ENCODE measurements at places on chromosomes 13 and 19. TPM values are rescaled to one million over a fixed set of nuclear protein-coding genes. Genes with fewer than 3 reads are reported as not detected.
A peak's percentile ranks its signal among the peaks of the same experiment; 100 is the strongest.

DNA sequence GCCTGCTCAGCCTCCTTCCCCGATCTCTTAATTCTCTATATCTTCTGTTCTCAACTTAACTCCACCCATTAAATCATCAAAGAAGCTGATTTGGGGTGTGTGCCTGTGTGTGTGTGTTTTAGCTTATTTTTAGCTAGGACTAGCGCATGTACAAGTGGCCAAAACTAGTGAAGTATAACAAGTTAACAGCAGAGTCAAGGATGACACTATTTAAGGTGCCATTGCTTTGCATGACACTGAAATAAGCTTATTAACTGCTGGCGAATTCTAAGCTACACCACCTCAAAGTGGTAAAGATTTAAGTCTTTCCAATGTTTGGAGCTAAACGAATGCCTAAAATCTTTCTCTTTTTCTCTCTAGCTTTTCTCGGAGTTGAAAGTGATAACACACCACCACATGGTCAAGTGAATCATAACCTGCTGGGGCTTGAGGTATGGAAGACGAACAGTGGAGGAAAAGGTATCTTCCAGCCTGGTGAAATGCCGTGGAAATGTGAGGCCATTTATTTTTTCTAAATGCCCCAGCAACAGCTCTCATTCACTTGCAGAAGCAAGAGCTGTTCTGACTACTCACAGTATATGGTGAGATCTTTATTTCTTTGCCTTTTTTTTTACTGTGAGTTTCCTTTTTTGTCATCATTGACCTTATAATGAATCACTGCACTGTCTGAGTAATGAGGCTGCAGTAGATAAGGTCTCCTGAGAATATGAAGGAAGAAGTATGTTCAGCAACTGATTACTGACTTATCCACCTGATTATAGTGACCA is 570.3 kb downstream of the PCDH9 start:
- H3K27me3 ChIP-seq: no peaks in the 10 kb centered on the region
- H3K4me1 ChIP-seq: no peaks in the 10 kb centered on the region
- H3K27ac ChIP-seq: no peak overlapping the region

- H3K27ac ChIP-seq: no peak overlapping the region
- no peak for DNase-seq
- H3K4me3 ChIP-seq: no peak overlapping the region
- peaks cover 17% of the 10 kb centered on the region for H3K4me1 ChIP-seq
Observed at GRCh38 chr13:100823448-100823847, 148.9 kb upstream of the TMTC4 start.

GRCh38 chr19:36838784-36839324 is 667 bp upstream of the ZNF790 start:
- peaks cover 9% of the 10 kb centered on the region for H3K4me1 ChIP-seq
- H3K36me3 ChIP-seq: peaks cover 17% of the 10 kb centered on the region
- peak overlapping the region; percentile 80 for H3K4me3 ChIP-seq
- H3K27ac ChIP-seq: peak overlapping the region; percentile 84
- DNase-seq: no peak

GRCh38 chr19:35935911-35936737 is at the start of gene LRFN3:
TSS of gene LRFN3 (plus strand) at chr19:35936374. CDS start at chr19:35939426, 3,052 bp downstream.
- peaks cover 15% of the 10 kb centered on the region for H3K36me3 ChIP-seq
- H3K27ac ChIP-seq: peak within 1 kb of the TSS; percentile 92
- H3K4me1 ChIP-seq: peaks cover 54% of the 10 kb centered on the region
- H3K27me3 ChIP-seq: no peaks in the 10 kb centered on the region

GRCh38 chr19:54416695-54417491 is 1.6 kb downstream of the TTYH1 start:
- peaks cover 74% of the 10 kb centered on the region for H3K27me3 ChIP-seq
- DNase-seq: no peak

DNA sequence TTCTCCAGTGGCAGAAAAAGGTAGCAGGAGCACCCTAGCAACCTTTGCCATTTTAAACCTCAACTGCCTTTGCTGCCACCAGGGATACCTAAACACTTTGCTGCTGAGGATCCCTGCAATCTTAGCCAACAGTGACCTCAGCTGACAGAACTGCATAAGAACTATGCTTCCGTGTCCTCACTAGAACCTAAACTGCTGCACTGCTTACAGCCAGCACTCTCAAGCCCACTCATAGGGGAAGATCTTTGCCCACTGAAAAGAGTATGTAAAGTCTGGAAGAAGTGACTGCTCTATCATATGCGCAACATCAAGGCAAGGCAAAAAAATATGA is 270.0 kb upstream of the PCDH20 start:
- DNase-seq: no peak
- no peaks in the 10 kb centered on the region for H3K27me3 ChIP-seq
- H3K27ac ChIP-seq: no peak overlapping the region
- H3K4me1 ChIP-seq: no peaks in the 10 kb centered on the region

DNA sequence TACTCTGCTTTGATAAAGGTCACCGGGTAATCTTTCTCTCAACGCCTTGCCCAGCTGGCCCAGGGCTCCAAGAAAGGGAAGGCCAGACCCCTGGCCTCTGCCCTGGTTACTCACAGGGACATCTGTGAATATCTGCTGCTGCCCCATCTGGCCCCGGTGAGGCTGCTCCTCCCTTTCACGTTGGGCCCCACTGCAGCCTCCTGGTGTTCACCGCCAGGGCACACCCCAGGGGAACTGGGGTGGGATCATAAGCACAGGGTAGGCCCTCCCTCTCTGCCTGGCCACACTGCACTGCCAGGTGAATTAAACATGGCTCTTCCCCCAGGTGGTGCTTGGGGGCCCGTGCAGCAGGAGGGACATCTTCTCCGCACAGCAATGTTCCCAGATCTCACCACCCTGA is 12.7 kb downstream of the LAIR1 start:
- H3K36me3 ChIP-seq: peaks cover 17% of the 10 kb centered on the region
- peaks cover 26% of the 10 kb centered on the region for H3K27me3 ChIP-seq
- no peak overlapping the region for H3K27ac ChIP-seq
- DNase-seq: no peak
- H3K4me1 ChIP-seq: no peaks in the 10 kb centered on the region

DNA sequence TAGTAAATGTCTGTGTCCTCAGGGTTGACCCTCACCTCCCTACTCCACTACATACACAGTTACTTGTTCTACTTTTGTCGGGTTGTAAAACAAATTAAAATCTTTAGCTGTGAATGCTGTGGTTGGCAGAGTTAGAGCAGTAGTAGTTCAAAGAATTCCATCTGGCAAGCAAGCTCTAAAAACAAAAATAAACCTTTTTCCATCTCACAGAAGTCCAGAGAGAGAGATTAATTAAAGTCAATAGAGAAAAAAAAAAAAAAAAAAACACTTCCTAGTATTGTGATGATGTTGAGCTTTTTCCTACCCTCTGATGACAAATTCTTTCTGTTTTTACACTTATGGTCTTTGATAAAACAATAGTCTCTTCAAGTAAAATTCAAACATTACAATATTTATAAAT is 338.4 kb downstream of the PCDH17 start:
- peak; percentile 3 for DNase-seq
- H3K27ac ChIP-seq: no peak overlapping the region
- H3K27me3 ChIP-seq: no peaks in the 10 kb centered on the region
- no peaks in the 10 kb centered on the region for H3K4me1 ChIP-seq

GRCh38 chr13:49693877-49694276 is 2.6 kb upstream of the EBPL start:
- DNase-seq: no peak
- H3K27me3 ChIP-seq: no peaks in the 10 kb centered on the region
- H3K4me3 ChIP-seq: no peak overlapping the region
- H3K27ac ChIP-seq: no peak overlapping the region
- H3K36me3 ChIP-seq: peaks cover 9% of the 10 kb centered on the region

DNA sequence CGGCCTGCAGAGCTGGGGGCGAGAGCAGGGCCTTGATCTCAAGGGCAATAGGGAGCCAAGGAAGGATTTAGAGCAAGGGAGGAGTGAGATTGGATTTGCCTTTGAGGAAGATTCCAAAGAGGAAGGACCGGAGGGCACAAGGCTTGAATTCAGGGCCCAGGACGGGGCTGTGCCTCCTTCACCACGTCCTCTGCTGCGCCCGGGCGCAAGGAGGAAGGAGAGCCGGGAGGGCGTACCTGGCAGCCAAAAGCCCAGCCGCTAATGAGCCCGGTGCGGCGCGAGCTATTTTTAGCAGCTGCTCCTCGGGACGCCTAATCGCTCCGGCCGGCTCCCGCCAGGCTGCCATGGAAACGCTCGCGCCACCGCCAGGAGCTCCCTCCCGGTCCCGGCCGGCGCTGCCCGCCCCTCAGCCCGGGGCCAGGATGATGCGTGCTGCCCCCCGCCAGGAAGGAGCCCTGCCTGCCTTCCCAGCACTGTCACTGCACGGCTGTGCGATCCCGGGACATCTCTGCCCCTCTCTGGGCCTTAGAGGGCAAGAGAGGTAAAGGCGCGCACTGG is 31.3 kb downstream of the TINCR start:
- H3K36me3 ChIP-seq: no peaks in the 10 kb centered on the region
- H3K4me3 ChIP-seq: no peak overlapping the region
- DNase-seq: peak; percentile 95
- no peak overlapping the region for H3K27ac ChIP-seq
- peaks cover 7% of the 10 kb centered on the region for H3K4me1 ChIP-seq
- peaks cover 47% of the 10 kb centered on the region for H3K27me3 ChIP-seq

- no peaks in the 10 kb centered on the region for H3K36me3 ChIP-seq
- peaks cover 9% of the 10 kb centered on the region for H3K27me3 ChIP-seq
- no peak overlapping the region for H3K4me3 ChIP-seq
- H3K4me1 ChIP-seq: peaks cover 11% of the 10 kb centered on the region
- DNase-seq: no peak
Observed at GRCh38 chr19:41784743-41785142, 11.6 kb upstream of the CEACAM3 start.

DNA sequence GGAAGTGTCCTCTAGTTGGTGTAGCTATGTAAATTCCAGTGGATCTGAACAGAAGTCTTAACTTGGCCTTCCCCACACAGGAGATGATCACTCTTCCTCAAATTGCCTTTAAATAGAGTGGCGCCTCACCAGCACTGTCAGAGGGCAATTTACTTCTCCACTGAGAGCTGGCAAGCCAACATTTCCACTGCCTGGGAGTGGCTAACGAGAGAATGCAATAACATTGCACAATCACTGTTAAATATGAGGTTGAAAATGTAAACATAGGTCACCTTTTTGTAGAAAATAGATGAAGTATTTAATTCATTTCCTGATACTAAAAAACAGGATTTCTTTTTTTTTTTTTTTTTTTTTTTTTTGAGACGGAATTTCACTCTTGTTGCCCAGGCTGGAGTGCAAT is 55.4 kb upstream of the UBL3 start:
- H3K4me3 ChIP-seq: no peak overlapping the region
- DNase-seq: peak; percentile 85
- H3K27me3 ChIP-seq: no peaks in the 10 kb centered on the region
- no peaks in the 10 kb centered on the region for H3K36me3 ChIP-seq
- no peaks in the 10 kb centered on the region for H3K4me1 ChIP-seq

GRCh38 chr13:97855570-97856303 is 97.7 kb upstream of the IPO5 start:
- H3K36me3 ChIP-seq: no peaks in the 10 kb centered on the region
- no peaks in the 10 kb centered on the region for H3K27me3 ChIP-seq
- no peak overlapping the region for H3K27ac ChIP-seq
- H3K4me1 ChIP-seq: peaks cover 11% of the 10 kb centered on the region
- H3K4me3 ChIP-seq: no peak overlapping the region
- no peak for DNase-seq

DNA sequence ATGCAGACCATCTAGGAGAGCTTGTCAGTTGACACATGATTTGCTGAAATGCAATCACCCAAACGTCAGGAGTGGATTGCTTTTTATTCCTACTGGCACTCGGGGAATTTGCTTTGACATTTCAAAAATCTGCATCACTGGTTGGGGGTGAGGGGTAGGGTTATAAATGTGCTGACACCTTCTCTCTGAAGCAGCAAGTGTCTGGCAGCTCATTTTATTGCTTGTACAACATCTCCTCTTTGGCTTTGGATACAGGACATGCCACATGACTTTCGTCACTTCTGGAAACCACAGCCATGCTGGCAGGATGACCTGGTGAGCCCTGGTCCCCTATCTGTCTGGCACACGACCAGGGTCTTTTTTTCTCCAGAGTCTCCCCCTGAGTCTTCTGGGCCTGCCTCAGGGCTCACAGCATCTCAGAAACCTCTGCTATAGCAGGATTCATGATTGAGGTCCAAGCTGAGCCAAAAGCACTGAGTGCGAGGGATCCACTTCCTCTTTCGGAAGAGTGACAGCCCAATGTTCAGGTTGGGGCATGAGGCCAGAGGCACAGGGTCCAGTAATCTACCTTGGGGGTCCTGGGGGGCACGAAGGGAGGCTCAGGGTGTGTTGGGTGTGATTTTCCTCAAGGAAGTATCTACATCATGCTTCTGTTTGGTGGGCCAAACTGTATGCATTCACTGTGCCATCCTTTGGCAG is 60.1 kb downstream of the HSPH1 start:
- no peak for DNase-seq
- no peaks in the 10 kb centered on the region for H3K36me3 ChIP-seq
- no peak overlapping the region for H3K4me3 ChIP-seq
- no peaks in the 10 kb centered on the region for H3K4me1 ChIP-seq
- no peaks in the 10 kb centered on the region for H3K27me3 ChIP-seq
- H3K27ac ChIP-seq: no peak overlapping the region

GRCh38 chr13:98222081-98222554 is 45.0 kb upstream of the RNF113B start:
- H3K36me3 ChIP-seq: no peaks in the 10 kb centered on the region
- no peaks in the 10 kb centered on the region for H3K27me3 ChIP-seq

- H3K4me3 ChIP-seq: no peak overlapping the region
- H3K4me1 ChIP-seq: peaks cover 10% of the 10 kb centered on the region
- peak; percentile 38 for DNase-seq
- H3K27me3 ChIP-seq: no peaks in the 10 kb centered on the region
- no peak overlapping the region for H3K27ac ChIP-seq
- H3K36me3 ChIP-seq: peaks cover 25% of the 10 kb centered on the region
Observed at GRCh38 chr13:32205431-32206096, 109.6 kb downstream of the ZAR1L start.

DNA sequence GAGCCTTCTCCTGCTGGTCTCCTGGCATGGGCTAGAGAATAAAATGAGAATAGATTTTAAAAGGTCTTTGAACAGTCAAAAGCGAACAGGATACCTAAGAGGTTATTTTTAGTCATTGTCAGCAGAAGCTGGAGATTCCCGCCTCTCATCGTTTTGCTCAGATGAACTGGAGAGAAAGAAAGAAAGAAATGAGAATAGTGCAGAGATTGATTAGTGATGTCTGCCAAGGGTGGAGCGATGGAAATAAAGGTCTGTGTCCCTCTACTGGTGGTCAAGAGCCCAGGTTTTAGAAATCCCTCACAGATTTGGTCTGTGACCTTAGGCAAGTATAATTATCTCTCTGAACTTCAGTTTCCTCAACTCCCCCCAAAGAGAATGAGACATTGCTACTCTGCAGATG is 5.3 kb downstream of the NCAN start:
- H3K36me3 ChIP-seq: no peaks in the 10 kb centered on the region
- H3K4me1 ChIP-seq: peaks cover under 1% of the 10 kb centered on the region
- H3K27me3 ChIP-seq: peaks cover 45% of the 10 kb centered on the region
- H3K27ac ChIP-seq: no peak overlapping the region
- no peak overlapping the region for H3K4me3 ChIP-seq
- DNase-seq: no peak

- H3K27me3 ChIP-seq: no peaks in the 10 kb centered on the region
- H3K27ac ChIP-seq: no peak overlapping the region
- H3K36me3 ChIP-seq: no peaks in the 10 kb centered on the region
- DNase-seq: no peak
Observed at GRCh38 chr13:44302940-44303575, 70.6 kb upstream of the SERP2 start.

Gene MPHOSPH8
- 69.2 TPM for total RNA-seq

Gene EBI3
- 0.55 TPM for total RNA-seq

Gene S1PR4
- 4.6 TPM for total RNA-seq

Gene LRRC4B
- 4.4 TPM for total RNA-seq

Gene TGFBR3L
- not detected for total RNA-seq
